ENCODE measurements at places on chromosomes 13 and 19. TPM values are rescaled to one million over a fixed set of nuclear protein-coding genes. Genes with fewer than 3 reads are reported as not detected.

The N4BP2L1 gene
- total RNA-seq = 45.9 TPM

The DZIP1 gene
- total RNA-seq = 1.2 TPM

The LILRB4 gene
- total RNA-seq = 1.9 TPM

- no peak for DNase-seq
Observed at GRCh38 chr13:112615391-112615790, 27.4 kb upstream of the TUBGCP3 start.

- DNase-seq = peak; percentile 99
Observed at GRCh38 chr19:507286-508203, at the start of gene TPGS1. TSS of gene TPGS1 (plus strand) at chr19:507497. CDS start at chr19:507507, 10 bp downstream.

- peak; percentile 55 for DNase-seq
Observed at GRCh38 chr19:6267552-6268381, 12.0 kb downstream of the MLLT1 start.

The DAPK3 gene
- 20.4 TPM for total RNA-seq

DNA sequence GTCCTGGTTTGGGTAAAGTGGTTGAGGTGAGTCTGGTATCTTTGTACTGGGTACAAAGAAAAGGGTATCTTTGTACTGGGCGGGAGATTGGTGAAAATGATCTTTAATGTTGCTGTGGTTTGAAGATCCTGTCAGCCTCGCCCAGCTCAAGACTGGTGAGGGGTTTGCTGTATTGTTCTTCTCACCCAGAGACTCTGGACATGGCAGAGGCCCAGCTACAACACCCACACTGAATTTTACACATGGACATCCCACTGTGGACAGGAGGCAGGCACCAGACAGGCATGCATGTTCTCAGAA, 42.8 kb downstream of the TPT1 start:
- DNase-seq = no peak

DNA sequence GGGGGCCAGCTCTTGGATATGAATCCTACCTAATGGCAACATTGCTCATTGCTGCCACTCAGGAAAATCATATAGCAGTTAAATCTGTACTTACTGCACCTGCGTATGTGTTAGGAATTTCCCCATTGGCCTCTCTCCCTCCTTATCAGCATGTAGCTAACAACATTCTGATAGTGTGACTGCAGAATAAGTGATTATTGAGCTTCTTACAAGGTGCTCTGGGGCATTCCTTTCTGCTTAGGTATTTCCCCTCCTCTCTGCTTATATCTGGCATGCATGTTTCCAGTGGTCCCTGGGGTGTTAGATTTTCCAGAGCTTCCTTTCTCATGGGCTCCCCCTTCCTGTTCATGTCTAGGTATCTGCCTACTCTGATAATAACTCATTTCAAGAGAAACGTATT, 414.1 kb upstream of the SLITRK1 start:
- no peak for DNase-seq

- DNase-seq = no peak
Observed at GRCh38 chr19:17473041-17473440, 2.7 kb downstream of the SLC27A1 start.

- DNase-seq = no peak
Observed at GRCh38 chr13:59743195-59743594, 420.5 kb downstream of the DIAPH3 start.

The PTPRS gene
- total RNA-seq = 7.3 TPM

DNA sequence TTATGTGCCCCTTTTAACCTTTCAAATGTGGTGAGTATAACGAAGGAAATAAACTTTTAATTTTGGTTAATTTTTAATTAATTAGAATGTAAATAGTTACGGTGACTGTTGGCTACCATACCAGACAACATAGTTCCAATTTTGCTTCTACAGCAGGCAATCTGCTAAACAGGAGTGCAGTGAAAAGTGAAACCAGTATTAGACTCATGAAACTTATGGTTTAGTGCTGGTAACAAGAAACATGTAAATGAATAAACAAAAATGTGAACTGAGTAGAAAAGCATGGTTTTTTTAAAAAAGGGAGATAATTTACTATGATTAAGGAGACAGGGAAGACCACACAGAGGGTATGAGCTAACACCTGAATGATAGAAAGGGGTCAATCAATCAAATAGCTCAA, 478.4 kb downstream of the PCDH9 start:
- no peak for DNase-seq

- peak; percentile 70 for DNase-seq
Observed at GRCh38 chr19:46265217-46265828, 31.5 kb upstream of the HIF3A start.

- peak; percentile 62 for DNase-seq
Observed at GRCh38 chr19:12611361-12611699, 610 bp downstream of the ZNF791 start.

GRCh38 chr19:17289489-17289888, 7.8 kb downstream of the ANKLE1 start:
- DNase-seq = no peak

DNA sequence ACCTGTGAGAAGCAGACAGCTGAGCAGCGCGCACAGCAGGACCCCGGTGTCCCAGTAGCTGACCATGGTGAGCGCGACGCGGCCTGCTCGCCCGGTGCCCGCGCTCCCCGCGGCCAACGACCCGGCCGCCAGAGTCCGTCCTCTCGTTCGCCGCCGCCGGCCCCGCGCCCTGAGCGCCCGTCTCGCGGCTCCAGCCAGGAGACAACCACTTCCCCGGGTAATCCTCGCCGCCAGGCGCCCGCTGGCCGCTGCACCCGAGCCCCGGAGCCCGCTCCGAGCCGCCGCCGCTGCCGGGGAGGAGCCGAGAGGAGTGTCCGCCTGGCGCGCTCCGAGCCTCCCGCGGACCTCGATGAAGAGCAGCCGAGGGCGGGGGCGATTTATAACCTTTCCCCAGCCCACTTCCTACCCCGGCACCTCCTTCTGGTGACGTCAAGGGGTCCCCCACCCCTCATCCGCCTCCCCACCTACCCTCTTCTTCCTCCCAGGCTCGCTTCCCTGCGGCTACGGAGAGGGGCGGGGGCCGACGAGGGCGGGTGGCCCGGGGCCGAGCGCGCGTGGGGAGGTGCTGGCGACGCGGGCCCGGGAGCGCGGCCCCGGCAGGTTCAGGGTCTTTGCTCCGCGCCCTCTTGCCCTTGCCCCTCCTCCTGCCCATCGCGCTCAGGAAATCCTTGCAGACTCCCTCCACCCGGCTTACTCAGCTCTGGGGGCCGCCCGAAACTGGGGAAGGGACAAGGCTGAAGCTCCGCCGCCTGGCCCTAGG, at the start of gene FLT1:
Gene FLT1, minus strand, starts transcription at position 351 of the 760 bp plus-strand sequence. Its CDS starts 285 bp downstream, at position 66.
- DNase-seq = peak; percentile 60

The PGLYRP2 gene
- 65.8 TPM for total RNA-seq

- no peak for DNase-seq
Observed at GRCh38 chr19:30739394-30739793, 367.2 kb downstream of the ZNF536 start.

- DNase-seq = no peak
Observed at GRCh38 chr19:11781295-11782057, 14.7 kb downstream of the ZNF441 start.

DNA sequence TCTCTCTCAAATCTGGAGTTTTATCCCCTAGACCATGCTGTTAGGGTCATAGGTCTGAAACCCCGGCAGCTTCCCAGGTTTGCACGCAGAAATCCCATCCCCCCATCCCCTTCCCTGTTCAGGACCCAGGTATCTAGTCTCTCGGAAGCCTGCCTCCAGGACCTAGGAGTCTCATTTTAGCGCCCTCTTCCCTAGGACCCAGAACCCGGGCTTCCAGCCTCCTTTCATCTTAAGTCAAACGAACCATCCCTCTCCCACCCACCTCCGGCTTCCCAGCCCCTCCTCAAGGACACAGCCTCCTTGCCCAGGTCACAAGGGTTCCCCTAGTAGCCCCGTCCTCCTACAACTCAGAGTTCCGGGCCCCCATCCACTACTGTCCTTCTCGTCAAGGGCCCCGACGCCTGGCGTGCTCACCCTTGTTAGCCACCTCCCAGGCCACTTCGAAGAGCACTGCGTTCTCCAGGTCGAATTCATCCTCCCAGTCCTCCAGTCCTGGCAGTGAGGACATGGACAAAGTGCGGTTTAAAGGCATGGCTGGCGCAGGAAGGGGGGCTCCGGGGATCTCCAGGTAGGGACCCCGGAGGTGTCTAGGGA, 431 bp downstream of the GYS1 start:
- DNase-seq = peak; percentile 52

DNA sequence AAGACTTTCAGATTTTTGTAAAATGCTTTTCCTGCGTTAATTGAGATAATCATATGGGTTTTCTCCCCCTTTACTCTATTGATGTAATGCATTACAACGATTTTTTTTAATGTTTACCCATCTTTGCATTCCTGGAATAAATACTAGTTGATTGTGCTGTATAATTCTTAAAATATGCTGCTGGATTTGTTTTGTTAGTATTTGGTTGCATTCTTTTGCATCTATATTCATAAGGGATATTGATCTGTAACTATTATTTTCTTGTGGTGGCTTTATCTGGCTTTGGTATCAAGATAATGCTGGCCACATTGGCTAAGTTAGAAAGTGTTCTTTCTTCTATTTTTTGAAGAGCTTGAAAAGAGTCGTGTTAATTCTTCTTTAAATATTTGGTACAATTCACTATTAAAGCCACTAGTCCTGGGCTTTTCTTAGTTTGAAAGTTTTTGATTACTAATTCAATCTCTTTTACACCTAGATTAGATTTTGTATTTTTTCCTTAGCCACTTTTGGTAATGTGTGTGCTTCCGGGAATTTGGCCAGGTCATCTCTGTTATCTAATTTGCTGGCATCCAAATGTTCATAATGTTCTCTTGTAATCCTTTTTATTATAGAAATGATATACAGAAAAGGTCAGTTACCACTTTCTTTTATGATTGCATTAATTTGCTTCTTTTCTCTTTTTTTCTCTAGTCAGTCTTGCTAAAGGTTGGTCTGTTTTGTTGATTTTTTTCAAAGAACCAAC, 29.8 kb downstream of the KL start:
- no peak for DNase-seq

The UHRF1 gene
- 0.45 TPM for total RNA-seq

DNA sequence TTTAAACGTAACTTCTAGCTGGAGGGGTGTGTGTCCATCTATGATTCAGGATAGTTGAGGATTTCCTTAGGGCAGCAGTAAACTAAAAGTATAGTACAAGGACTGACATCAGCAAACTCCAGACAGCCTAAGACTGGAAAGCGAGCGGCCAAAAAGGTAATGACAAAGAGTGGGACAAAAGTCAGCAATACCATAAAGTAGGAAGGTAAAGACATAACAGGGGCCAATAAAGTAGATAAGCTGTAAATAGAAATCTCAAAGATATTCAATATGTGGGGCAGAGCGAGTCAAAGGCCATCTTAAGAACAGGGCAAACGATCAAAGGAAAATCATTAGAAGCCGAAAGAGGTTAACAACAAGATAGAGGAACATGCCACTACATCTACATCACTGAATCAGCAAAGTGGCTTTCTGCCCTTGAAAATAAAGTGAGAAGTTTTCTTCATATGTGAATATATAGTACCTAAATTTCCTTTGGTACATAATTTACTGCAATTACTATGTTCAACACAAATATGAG, 167.2 kb downstream of the DIAPH3 start:
- DNase-seq = no peak

The WDR87 gene
- total RNA-seq = not detected

DNA sequence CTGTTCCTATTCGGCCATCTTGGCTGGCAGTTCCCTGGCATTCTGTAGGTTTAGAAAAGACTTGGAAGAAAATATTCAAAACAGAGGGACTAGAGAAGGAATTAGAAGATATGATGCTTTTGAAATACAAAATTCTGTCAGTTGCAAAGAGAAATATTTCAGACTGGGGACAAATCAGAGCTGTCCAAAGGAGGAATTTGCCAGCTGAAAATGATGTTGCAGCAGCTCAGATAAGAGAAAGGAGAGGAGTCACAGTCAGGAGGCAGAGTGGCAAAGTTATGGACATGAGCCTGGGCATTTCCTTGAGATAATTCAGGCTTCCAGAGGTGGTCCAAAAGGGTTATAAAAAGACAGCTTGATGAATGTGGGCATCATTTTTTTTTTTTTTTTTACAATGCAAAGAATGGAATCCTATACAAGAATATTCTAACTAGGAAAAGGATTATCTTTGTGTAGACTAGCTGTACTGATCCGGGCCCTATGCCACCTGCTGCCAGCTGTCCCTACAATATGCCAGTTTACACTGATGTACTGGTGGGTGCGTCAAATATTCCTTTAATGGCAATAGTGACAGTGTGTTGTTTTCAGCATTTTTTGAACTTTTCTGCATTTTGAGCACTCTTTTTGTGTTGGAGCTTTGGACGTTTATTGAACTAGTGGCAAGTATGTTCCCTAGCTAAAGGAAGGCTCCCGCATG, 31.8 kb upstream of the CBY2 start:
- no peak for DNase-seq

DNA sequence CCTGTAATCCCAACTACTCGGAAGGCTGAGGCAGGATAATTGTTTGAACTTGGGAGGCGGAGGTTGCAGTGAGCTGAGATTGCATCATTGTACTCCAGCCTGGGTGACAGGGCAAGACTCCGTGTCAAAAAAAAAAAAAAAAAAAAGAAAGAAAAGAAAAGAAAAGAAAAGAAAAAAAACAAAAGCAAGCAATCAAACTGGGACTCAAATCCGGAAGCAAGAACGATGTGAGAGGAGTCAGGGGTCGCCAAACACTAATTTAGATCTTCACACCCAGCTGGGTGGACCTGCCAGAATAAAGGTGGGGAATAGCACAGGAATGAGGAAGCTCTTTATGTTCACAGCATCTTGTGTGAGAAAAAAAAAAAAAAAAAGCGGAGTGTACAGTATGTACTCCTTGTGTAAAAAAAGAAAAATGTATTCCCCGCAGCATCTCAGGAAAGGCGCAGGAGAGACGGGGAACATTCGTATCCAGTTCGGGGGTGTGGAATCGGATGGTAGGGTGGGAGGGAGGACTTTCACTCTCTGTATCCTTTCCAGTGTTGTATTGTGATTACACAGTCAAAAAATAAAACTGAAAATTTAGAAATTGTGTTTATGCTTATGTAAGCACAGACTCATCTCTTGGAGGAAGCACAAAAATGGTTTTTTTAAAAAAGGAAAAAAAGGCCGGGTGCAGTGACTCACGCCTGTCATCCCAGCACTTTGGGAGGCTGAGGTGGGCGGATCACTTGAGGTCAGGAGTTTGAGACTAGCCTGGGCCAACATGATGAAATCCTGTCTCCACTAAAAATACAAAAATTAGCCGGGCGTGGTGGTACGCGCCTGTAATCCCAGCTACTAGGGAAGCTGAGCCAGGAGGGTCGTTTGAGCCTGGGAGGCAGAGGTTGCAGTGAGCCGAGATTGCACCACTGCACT, 7.6 kb downstream of the DNAJB1 start:
- DNase-seq = no peak

DNA sequence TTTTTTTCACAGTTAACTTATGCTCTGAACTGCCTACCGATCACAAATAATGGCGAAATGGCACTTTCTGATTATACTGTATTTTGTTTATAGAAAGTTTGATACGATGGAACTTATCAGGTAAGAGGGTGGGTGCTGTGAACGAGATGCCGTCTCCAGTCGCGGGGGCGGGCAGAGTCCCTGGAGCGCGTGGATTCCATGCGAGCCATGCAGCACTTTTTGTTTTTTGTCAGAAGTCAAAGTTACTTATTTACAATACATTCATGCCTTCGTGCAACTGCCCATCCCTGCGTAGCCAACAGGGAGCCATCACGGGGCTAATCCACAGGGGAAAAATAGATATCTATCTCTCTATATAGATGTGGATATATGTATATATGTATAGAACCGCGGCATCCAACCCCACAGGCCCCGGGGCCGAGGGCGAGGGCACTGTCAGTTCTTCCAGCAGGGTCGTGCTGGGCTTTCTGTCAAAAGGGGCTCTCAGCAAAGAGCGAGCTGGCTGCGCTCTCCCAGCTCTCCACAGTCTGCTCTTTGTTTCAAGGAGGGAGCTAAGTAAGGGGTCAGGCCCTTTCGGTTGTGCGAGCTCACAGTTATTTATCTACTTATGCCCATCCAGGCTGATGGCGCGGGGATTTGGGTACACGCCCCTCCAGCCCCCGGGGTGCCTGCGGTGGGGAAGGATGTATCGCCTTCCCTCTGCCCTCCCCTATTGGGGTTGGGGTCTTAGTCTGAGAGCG, 3.4 kb downstream of the SLITRK1 start:
- no peak for DNase-seq
